Natural killer cell (primary cell): ENCODE measurements at places on chromosomes 11 and 22. TPM values are rescaled to one million over a fixed set of nuclear protein-coding genes. Genes with fewer than 3 reads are reported as not detected.

GRCh38 chr22:37675930-37676735, 697 bp downstream of the LGALS1 start:
- no peak for DNase-seq

EMID1 gene
- total RNA-seq: 0.65 TPM

- peak; percentile 85 for DNase-seq
Measured at GRCh38 chr22:41822317-41823057, 10.4 kb upstream of the SREBF2 start.

DNA sequence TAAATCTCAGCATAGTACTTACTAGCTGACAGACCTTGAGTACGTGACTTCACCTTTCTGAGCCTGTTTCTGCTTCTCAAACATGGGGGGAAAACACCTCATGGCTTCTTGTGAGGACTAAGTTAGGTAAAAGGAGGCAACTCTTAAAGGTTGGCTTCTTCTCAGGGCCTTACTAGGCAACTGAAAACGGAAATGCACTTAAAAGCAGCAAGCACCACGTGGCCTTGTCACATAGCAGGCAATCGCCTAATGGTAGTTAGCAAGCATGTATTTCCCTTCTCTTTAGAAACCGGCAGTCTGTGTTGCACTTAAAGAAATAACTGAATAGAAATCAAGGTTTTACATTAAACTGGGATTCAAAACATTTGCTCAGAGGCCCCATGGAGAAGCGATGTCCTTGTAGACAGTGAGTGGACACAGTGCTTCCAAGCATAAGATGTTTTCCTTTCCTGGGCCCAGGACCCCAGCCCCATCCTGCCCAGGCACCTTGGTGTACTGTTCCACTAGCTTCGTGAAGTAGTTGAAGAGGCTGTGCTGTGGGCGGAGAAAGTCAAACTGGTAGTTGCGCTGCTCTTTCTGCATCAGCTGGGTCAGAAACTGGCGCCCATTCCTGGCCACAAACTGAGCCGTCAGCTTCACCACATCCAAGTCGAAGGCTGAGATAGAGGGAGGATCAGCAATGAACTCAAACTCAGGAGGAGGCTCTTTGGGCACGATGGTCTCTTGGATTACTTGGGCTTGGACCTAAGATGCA, 12.1 kb downstream of the SF3A1 start:
- DNase-seq: peak; percentile 38

DNA sequence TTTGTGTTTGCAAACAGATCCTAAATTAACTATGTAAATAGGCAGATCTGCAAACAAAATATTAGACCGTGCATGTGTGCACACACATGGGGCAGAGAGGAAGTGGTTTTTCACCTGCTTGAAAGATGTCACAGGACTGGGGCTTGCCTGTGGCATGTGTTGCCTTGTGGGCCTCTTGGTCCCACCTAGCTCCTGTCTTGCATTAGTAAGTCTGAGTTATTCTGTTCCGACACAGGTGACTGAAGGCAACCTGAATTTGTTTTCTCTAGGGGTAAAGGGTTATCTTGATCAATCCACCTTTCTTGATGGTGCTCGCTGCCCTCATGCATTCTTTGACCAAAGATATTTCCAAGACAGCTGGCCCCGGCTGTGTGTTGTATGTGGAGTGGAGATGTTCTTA, 667.5 kb downstream of the NTM start:
- DNase-seq: no peak

DNA sequence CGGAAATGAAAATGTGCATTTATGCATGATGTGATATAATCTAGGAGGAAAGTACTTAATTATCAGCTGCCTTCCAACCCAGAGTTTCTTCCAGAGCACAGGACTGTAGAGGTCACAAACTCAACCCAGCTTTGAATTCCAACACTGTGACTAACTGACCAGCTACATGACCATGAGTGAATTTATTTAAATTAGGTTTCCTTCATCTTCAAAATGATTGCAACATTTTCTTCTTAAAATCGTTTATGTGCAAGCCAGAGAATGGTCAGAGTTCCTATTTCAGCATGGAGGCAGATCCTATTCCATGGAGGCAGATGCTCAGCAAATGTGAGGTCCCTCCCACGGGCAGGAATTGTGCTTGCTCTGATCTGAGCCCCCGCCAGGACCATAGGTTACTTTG, 42.4 kb downstream of the OSBP start:
- DNase-seq: no peak

CCDC116 gene
- 0.43 TPM for total RNA-seq

GRCh38 chr11:108556019-108556418, 37.5 kb downstream of the EXPH5 start:
- DNase-seq: no peak

DNA sequence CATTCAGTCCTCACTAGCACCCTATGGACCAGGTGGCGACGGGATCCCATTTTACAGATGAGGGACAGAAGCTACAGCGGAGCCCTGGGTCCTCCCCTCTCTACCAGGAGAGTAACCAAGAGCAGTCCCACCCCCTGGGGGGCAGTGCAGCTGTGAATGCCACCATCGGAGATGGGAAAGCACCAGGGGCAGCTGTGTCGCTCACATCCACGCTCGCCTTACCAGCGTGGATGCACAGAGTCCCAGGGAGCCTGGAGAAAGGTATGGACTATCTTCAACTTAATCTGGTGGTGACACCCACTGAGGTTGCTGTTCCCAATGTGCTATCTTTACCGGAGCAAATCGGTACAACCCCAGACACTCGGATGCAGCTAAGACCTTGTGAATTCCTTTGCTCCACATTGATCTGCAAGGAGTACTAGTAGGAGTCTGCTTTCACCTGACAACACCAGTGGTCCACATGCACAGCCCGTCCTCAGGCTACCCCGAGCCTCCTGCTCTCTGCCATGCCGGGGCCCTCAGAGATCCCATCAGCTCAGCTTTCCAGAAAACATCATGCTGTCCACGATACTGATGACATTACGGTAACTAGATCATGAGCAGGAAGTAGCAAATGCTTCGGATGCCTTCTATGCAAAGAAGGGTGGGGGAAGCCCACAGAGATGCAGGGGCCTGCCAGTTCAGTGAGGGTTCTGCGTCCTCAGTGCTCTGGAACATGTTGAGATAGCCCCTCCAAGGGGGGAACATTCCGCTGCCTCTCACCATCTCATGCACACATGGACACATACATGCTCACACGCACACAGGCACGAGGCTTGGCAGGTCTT, 126.0 kb downstream of the CTTN start:
- DNase-seq: no peak

- no peak for DNase-seq
Measured at GRCh38 chr11:16604794-16605388, 133.6 kb upstream of the C11orf58 start.

GRCh38 chr11:86230179-86230804, 14.3 kb upstream of the EED start:
- no peak for DNase-seq

GRM5 gene
- not detected for total RNA-seq

- peak; percentile 27 for DNase-seq
Measured at GRCh38 chr11:36450110-36450572, 59.9 kb downstream of the TRAF6 start.

GRCh38 chr11:106507645-106508306, 430.3 kb downstream of the AASDHPPT start:
- DNase-seq: no peak

UCP2 gene
- 463 TPM for total RNA-seq

OR52N4 gene
- total RNA-seq: 1.2 TPM

GRCh38 chr11:73784080-73784634, 3.5 kb upstream of the MRPL48 start:
- no peak for DNase-seq

MEI1 gene
- total RNA-seq: 44.7 TPM

DNA sequence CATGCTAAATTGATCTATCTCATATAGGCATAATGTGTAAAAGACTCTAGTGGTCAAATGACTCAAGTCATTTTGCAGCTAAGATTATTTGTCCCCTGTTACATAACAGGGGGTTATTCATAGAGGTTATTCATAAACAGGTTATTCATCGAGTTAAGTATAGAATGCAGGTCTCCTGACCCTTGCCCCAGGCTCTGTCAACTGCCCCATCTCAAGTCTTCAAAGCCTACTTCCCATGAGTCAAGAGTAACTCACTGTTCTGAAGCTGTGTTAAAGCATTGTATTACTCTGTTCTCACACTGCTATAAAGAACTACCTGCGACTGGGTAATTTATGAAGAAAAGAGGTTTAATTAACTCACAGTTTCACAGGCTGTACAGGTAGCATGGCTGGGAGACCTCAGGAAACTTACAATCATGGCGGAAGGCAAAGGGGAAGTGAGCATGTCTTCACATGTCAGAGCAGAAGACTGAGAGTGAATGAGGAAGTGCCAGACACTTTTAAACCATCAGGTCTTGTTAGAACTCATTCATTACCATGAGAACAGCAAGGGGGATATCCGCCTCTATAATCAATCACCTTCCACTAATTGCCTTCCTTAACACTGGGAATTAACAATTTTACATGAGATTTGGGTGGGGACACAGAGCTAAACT, 226.2 kb upstream of the BLID start:
- DNase-seq: no peak

DNA sequence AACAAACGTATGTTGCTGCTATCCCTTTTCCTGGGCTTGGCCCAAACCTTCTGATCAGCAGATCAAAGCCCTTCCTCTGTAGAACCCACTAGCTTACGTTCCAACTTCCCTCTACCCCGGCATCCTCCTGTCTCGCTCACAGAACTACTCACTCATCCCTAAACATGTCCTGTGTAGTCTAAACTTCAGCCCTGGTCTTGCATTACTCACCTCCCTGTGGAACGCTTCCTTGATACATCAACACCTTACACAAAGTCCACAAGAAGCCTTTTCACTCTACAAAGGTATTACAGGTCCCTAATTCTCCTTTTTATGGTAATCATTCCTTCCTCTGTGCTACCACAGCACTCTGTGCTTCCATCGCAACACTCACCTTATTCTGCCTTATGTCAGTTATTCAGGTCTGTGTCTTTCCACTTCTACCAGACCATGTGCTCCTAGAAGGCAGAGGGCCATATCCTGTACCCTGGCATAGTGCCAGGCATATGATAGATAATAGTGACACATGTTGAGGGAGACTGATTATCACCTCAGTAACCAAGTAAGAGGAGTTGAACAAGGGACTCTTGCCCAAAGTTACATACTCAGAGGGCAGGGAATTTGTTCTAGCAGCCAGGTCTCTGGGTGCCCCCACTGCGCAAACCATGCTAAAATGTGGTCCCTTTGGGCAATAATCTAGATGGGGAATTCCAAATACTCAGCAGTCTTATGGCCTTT, 41.6 kb downstream of the USP35 start:
- DNase-seq: no peak

UPK2 gene
- total RNA-seq: 0.41 TPM

GRCh38 chr22:44440224-44441160, 57.5 kb downstream of the RTL6 start:
- DNase-seq: no peak

DNA sequence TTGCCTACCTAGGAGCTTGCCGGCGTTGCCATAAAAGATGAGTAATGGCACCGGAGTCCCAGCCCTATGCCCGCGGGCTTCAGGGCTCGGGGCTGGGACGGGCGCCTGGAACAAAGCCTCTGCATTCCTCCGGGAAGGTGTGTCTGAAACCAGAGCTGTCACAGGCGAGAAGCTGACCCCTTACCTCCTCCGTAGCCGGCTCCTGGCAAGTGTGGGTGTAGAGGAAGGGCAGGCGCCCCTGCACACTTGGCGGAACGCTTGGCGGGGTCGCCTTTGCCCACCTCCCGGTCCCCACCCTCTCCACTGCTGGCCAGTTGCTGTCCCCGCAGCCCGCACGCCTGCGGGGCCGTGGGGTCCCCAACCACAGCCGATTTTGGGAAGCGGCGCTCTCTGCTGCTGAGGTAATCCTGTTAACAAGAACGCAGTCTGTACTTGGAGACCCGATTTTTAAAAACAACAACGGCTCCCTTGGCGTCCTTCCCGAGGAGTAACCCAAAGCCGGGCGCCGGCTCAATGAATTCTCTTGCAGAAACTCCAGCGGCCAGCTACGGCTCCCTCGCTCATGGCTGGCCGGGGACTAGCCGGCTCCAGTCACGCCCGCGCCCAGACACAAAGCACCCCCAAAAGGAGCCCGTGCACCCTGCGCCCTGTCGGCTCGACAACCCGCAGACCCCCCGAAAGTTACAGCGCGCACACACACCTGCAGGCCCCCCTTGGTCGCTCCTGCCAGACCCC, 89.2 kb downstream of the PLEKHA7 start:
- no peak for DNase-seq

DNA sequence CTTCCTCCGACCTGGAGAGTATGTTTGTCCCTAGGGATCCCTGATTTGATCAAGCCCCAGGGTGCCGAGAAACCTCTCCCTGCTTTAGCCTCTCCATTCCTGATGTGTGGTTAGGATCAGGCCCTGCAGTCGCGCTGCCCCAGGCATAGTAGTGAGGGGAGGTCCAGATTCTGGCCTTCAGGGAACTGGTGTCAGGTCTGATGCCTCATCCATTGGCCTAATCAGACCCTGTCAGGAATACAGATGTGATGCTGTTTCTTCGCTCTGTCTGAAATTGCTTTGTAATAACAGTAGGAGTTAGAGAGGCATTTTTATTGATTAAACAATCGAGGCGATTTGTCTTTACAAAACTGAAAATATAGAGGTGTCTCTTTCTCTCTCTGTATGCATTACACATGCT, 75.2 kb downstream of the GRIK4 start:
- DNase-seq: no peak

GRCh38 chr11:121522043-121522941, 69.5 kb upstream of the SORL1-AS1 start:
- DNase-seq: no peak

- DNase-seq: no peak
Measured at GRCh38 chr22:47167056-47167455, 404.6 kb downstream of the TBC1D22A start.

- no peak for DNase-seq
Measured at GRCh38 chr22:22196018-22196533, 48.5 kb upstream of the VPREB1 start.

DNA sequence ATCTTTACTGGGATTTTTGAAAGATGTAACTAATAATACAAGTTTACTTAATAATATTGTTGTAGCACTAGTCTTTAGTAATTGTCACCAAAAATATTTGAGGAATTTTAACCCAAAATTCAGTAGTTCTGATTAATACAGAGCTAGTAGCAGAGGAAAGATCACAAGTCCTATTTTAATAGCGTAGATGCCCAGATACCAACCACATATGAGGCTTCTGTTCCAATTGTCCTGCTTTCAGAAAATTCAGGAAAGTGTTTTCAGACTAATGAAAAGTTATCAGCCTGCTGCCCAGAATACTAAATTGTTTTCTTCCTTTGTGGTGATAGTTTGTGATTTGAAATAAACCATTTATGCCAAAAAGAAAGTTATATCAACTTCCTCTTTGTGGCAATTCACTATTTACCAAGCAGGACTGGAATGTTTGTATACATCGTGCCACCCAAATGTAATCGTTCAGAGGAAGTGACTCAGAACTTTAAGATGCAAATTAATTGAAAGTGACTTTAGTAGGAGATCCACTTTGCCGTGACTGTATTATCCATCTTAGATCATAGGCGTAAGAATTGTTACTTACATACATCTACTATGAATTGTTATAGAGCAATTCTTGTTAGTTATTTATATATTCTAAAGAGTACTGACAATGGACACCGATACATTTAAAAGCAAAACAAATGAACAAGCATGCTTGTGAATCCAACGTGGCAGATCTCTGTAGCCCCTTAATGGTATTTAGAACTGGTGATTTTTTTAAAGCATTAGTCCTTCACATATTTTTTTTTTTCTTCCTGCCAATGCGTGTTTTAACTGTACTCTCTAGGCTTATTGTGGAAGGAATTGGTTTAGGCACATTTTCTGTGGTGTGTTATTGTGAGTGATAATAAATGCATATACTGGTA, 231.0 kb downstream of the DDX10 start:
- DNase-seq: no peak

EXPH5 gene
- 5.4 TPM for total RNA-seq

GRCh38 chr11:47443028-47443700, 5.8 kb downstream of the RAPSN start:
- DNase-seq: no peak
